ENCODE measurements at places on chromosomes 3 and 15. TPM values are rescaled to one million over a fixed set of nuclear protein-coding genes. Genes with fewer than 3 reads are reported as not detected.

DNA sequence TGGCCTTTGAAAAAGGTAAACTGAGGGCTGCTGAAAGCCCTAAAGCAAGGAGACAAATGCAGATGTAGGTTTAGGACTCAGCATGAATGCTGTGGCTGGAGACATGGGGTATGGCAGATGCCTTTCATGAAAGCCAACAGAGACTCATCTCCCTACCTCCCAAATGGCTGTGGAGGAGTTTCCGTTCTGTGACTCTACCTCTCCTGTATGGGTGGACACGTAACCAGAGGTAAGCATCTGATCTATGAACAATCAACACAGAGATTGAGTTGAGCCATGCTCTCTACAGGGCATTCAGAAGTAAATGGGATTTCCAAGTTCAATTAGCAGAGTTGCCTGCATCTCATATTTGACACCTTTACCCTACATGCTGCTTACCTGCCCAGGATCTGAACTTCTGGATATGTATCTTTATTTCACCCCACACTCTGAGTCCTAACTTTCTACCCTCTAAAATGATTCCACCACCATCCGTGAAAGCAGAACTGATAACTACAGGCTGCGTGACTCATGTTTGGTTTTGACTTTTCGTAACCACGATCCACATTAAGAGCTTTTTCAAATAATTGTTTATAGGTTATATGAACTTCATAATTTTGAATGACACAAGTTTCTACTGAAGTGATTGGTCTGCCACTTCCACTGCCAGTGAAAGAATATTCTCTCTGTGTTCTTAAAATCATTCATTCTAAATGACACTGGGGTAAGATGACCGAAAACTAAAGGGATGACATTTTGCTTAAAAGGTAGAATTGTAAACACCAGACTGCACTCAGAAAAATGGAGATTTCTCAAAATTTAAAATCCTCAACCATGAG is 1058.7 kb downstream of the FHIT start:
- peaks cover 40% of the 10 kb centered on the region for H3K4me1 ChIP-seq
- H3K27me3 ChIP-seq = peaks cover 2% of the 10 kb centered on the region

ZNF774 gene
- total RNA-seq = 1.2 TPM

DNA sequence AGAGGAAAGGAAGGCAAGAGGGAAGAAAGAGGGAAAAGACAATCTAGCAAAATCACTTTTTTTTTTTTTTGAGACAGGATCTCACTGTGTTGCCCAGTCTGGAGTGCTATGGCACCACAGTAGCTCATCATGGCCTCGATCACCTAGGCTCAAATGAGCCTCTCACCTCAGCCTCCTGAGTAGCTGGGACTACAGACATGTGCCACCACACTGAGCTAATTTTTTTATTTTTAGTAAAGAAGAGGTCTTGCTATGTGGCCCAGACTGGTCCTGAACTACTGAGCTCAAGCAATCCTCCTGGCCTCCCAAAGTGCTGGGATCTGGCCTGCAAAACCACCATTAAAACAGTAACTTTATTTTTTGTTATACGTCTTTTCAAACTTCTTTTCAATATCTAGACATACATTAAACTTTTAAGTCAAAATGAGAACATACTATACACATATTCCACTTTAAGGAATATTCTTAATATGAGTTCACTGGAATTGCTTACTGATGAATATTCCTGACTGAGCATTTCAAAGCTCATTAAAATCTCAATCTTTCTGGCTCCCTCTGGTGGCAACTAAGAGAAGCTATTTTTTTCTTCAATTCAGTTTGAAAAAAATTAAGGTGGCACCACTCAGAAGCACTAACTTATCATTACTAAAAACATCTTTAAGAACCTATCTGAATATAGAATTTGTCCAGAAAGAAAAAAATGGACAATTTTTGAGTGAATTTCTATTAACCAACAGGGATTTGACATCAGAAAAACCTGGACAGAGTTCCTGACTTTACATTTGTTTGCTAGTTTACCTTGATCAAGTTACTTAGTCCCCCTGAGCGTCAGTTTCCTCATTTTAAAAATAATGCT is 40.9 kb downstream of the UACA start:
- H3K36me3 ChIP-seq = no peaks in the 10 kb centered on the region
- H3K4me3 ChIP-seq = no peak overlapping the region
- no peaks in the 10 kb centered on the region for H3K4me1 ChIP-seq
- DNase-seq = no peak
- H3K27me3 ChIP-seq = peaks cover 6% of the 10 kb centered on the region
- H3K27ac ChIP-seq = no peak overlapping the region

DNA sequence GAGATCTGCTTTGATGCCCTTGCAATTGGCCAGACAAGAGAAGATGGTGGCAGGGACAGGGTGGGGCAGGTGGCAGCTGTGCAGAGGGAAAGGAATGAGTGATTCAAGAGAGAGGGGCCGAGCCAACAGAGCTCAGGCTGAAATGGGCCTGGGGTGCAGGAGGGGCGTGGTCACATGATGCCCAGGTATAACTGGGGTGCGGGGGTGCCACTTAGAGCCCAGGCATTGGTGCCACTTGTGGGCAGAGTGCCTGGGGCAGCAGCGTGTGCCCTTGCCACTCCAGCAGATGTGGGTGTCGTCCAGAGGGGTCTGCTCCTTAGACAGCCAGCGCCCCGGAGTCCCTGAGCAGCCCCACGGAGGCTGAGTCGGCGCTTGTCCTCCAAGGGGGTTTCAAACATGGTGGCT is 88.7 kb downstream of the PLXNA1 start:
- H3K27me3 ChIP-seq = peaks cover 2% of the 10 kb centered on the region
- DNase-seq = no peak
- H3K36me3 ChIP-seq = no peaks in the 10 kb centered on the region
- H3K27ac ChIP-seq = no peak overlapping the region
- H3K4me1 ChIP-seq = no peaks in the 10 kb centered on the region

- H3K27ac ChIP-seq = no peak overlapping the region
- DNase-seq = no peak
- H3K27me3 ChIP-seq = peaks cover 28% of the 10 kb centered on the region
- no peaks in the 10 kb centered on the region for H3K4me1 ChIP-seq
- no peaks in the 10 kb centered on the region for H3K36me3 ChIP-seq
Observed at GRCh38 chr3:128517648-128518047, 24.6 kb upstream of the GATA2 start.

- H3K4me3 ChIP-seq = no peak overlapping the region
- no peak overlapping the region for H3K27ac ChIP-seq
- H3K36me3 ChIP-seq = no peaks in the 10 kb centered on the region
- DNase-seq = no peak
- H3K4me1 ChIP-seq = no peaks in the 10 kb centered on the region
Observed at GRCh38 chr3:29892976-29893554, 612.2 kb downstream of the RBMS3 start.

GRCh38 chr3:182519569-182519968 is 273.7 kb upstream of the ATP11B start:
- no peak overlapping the region for H3K27ac ChIP-seq
- H3K4me1 ChIP-seq = no peaks in the 10 kb centered on the region
- H3K27me3 ChIP-seq = no peaks in the 10 kb centered on the region
- H3K4me3 ChIP-seq = no peak overlapping the region
- H3K36me3 ChIP-seq = no peaks in the 10 kb centered on the region

Measured in activated CD8-positive, alpha-beta T cell treated with anti-CD3 and anti-CD28 coated beads for 36 hours (primary cell).